ENCODE measurements at places on chromosomes 16 and 17. TPM values are rescaled to one million over a fixed set of nuclear protein-coding genes. Genes with fewer than 3 reads are reported as not detected.

DNA sequence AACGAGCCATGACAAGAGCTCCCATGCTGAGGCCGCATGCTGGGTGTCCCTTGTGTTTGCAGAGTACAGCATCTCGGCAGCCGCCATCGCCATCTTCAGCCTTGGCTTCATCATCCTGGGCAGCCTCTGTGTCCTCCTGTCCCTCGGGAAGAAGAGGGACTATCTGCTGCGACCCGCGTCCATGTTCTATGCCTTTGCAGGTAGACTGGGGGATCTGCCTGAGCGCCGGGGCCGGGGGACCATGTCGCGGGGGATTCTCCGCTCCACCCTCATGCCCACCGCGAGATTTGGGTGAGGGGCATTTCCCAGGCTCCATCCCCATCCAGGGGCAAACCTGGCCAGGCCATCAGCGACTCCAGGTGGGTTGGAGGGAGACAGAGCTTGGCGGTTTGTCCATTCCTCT lies 10.7 kb downstream of the CACNG1 start:
- H3K27ac ChIP-seq: no peak overlapping the region
- no peak for DNase-seq
- H3K27me3 ChIP-seq: no peaks in the 10 kb centered on the region
- no peaks in the 10 kb centered on the region for H3K36me3 ChIP-seq

GRCh38 chr17:56640116-56640515 lies 46.6 kb downstream of the NOG start:
- no peaks in the 10 kb centered on the region for H3K27me3 ChIP-seq
- H3K4me1 ChIP-seq: no peaks in the 10 kb centered on the region
- H3K4me3 ChIP-seq: no peak overlapping the region
- no peaks in the 10 kb centered on the region for H3K36me3 ChIP-seq
- H3K27ac ChIP-seq: no peak overlapping the region

C16orf89 gene
- total RNA-seq: not detected

GP1BA gene
- total RNA-seq: not detected

SRCIN1 gene
- 0.79 TPM for total RNA-seq

NKD1 gene
- total RNA-seq: 3.8 TPM
